ENCODE measurements at places on chromosomes 7 and 10. TPM values are rescaled to one million over a fixed set of nuclear protein-coding genes. Genes with fewer than 3 reads are reported as not detected.

CCDC172 gene
- total RNA-seq, result not detected

GRCh38 chr7:114109721-114110120, 190.9 kb upstream of the PPP1R3A start:
- no peak for DNase-seq

DNA sequence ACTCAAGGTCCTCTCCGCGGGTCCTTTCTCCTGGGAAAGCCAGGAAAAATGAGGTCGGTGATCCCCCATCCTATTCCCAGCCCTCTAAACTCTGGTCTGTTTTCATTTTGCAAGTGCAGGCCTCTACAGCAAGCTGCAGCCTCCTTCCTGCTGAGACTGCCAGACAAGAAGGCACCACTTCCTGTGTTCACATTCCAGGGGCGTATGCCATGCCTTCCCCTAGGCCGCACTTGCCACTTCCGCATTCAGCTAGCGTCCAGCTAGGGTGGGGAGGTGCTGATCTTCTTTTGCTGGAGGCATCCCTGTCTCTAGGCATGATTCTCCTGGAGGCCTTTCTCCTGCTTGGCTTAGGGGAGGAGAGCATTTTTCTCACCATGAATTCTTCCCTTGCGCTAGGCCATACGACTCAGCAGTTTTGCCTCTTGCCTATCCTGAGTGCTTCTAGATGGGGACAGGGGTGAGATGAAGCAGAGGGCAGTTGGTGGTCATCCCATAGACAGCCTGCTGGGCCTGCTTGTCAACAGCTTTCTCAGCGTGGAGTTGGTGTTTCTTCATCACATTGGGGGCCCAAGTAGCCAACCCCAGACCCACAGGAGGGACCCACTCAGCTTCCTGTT, 328.9 kb downstream of the RPS24 start:
- no peak for DNase-seq

- no peak for DNase-seq
Measured at GRCh38 chr10:1413256-1413655, 324.1 kb downstream of the ADARB2 start.

DNA sequence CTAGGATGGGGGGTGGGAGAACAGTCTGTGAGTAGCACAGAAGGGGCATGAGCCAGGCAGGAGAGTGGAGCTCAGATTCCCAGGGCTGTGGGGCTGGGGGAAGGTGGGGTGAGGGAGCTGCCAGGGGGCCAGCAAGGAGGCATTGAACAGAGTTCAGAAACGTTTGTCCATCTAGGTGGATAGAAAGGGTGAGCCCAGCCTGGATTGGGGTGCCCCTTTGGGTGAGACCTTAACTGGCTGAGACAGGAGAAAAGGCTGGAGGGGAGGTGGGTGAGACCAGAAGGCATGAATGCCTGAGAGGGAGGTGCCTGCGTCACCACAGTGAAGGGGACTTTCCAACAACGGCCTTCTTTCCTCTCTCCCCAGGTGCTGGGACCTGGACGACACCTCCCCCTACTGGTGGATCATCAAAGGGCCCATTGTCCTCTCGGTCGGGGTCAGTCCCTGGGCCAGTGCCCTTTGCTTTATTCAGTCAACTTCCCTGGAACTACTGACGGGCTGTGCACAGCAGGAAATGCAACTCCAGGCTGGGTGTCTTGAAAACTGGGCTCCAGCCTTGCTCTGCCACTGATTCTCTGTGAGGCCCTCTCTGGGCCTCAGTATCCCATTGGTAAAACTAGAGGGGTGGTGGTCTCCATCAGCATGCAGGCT, 11.0 kb downstream of the GHRHR start:
- peak; percentile 98 for DNase-seq

- DNase-seq, result peak; percentile 4
Measured at GRCh38 chr7:152081088-152081487, 55.6 kb downstream of the GALNT11 start.

GRCh38 chr7:102182016-102182415, 104.7 kb upstream of the SH2B2 start:
- no peak for DNase-seq

CNPY1 gene
- total RNA-seq, result not detected

DNA sequence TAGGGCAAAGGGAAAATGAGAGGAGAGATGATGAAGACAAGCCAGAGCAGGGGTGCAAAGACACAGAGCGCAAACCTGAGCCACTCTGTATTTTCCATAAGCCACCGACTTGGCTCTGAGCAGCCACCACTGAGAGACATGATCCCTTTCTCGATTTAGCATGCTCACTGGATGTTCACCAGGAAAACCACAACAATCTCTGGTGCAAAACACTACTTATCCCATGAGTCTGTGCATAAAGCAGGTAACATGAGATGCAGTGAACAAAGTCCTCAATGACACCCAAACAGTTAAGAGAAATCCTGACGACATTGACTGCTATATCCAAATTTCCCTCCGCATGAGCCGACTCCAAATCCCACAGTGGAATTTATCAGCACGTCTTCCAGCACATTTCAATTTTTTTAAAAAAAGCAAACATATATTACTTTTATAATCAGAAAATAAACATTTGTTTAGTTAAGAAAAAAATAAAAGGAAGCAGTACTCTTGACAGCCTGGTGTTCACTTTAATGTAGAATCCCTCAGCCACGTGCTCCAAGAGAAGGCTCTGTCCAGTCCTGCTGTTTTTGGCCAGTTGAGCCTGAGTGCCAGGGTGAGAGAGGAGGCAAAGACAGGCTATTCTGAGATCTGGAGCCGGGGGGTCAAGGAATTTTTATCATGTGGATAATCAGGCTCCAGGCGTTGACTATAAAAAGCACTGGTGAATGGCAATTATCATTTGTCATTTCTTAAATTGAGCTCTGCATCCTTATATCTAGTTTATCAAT, 238.4 kb downstream of the KCNMA1 start:
- DNase-seq, result no peak

- no peak for DNase-seq
Measured at GRCh38 chr7:105680505-105681187, 99.4 kb upstream of the EFCAB10 start.

FAM25C gene
- total RNA-seq, result not detected

Measured in Calu3 (cell line).